Ascending aorta (tissue), 2 donors: ENCODE measurements at places on chromosomes 7 and 10. TPM values are rescaled to one million over a fixed set of nuclear protein-coding genes. Genes with fewer than 3 reads are reported as not detected.

Gene STAG3
- not detected for total RNA-seq

Gene CARD11
- total RNA-seq = 0.64 TPM

Gene RBM20
- total RNA-seq = 4.8 TPM

Gene SAP25
- total RNA-seq = 11.8 TPM

Gene FAM25A
- not detected for total RNA-seq

Gene PIP
- total RNA-seq = not detected

Gene PILRB
- total RNA-seq = 67.2 TPM

Gene CADPS2
- total RNA-seq = 31.8 TPM

Gene SLC16A9
- total RNA-seq = 2.9 TPM

Gene C10orf105
- not detected for total RNA-seq

Gene ADCY1
- total RNA-seq = 3.6 TPM

Gene FAM170B
- not detected for total RNA-seq

Gene SEMA3C
- 16.6 TPM for total RNA-seq

Gene LEP
- not detected for total RNA-seq

Gene UCN3
- not detected for total RNA-seq

Gene SKIDA1
- total RNA-seq = not detected

Gene PNLIPRP2
- total RNA-seq = not detected

- no peak for DNase-seq
These were observed 129.8 kb upstream of the FERD3L start for GRCh38 chr7:19275000-19275399.

DNA sequence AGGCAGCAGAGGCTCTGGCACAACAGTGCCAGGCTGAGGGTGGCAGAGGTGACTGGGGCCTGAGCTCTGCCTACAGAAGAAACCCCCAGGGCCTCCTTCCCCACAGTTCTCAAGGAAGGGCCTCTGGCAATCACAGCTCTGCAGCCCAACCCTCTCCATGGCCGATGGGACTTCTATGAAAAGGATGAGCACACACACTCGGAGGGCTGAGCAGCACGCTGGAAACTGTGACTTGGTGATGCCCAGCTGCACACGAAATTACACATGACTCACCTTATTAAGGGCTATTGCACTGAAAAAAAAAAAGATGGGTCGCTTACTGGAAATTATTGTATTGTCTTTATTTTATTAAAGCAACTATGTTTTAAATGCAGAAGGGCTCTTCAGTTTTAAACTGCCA lies 42.9 kb upstream of the LRRC18 start:
- DNase-seq = no peak

GRCh38 chr7:121273467-121274167 lies 55.2 kb upstream of the WNT16 start:
- DNase-seq = no peak

GRCh38 chr10:103696411-103697145 lies 158.8 kb downstream of the SH3PXD2A start:
- peak; percentile 93 for DNase-seq

GRCh38 chr10:78706726-78707540 lies 361.8 kb upstream of the ZMIZ1 start:
- DNase-seq = no peak

- no peak for DNase-seq
These were observed 37.0 kb upstream of the TMEM72 start for GRCh38 chr10:44874166-44874565.

- no peak for DNase-seq
These were observed 194.4 kb downstream of the MYOF start for GRCh38 chr10:93287775-93288174.

GRCh38 chr7:149883452-149883861 lies 9.7 kb downstream of the ATP6V0E2 start:
- no peak for DNase-seq

GRCh38 chr7:28112012-28112411 lies 68.6 kb downstream of the JAZF1 start:
- DNase-seq = no peak

GRCh38 chr10:70162892-70163201 lies 7.5 kb downstream of the SAR1A start:
- DNase-seq = no peak

DNA sequence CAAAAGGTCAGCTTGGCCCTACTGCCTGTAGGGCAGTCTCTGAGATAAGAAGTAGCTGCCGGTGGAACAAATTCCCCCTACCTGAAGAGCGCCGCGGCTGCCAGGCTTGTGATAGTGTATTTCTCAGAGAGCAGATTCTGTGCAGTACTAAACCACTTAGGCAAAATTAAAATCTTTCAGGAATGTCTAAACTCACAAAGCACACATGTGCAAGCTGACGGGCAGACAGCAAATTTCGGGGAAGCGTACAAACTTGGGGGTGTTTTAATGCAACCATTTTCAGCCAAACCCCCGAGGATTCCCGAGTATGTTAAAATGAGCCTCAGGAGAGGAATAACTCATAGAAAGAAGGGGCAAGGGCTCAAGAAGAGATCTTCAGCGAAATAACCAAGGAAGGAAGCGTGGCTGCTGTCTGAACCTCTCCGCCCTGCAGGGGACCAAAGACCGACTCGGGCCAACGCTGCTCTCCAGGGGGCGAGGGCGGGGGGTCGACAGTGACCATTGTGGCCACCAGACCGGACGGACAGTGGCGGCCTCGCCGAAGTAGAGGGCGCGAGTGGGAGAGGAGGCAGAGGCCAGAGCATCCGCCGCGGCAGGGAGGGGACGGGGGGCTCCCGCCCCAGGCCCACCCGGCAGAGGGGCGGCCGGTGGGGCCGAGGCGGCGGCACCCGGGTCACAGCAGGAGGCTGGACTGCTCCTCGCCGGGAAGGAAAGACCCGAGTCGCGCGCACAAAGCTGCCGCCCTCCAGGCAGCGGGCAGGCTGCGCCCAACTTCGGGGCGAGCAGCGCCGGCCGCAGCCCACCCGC lies 819 bp downstream of the HYCC1 start:
- DNase-seq = no peak

GRCh38 chr7:121344093-121344492 lies 15.3 kb downstream of the WNT16 start:
- DNase-seq = no peak

DNA sequence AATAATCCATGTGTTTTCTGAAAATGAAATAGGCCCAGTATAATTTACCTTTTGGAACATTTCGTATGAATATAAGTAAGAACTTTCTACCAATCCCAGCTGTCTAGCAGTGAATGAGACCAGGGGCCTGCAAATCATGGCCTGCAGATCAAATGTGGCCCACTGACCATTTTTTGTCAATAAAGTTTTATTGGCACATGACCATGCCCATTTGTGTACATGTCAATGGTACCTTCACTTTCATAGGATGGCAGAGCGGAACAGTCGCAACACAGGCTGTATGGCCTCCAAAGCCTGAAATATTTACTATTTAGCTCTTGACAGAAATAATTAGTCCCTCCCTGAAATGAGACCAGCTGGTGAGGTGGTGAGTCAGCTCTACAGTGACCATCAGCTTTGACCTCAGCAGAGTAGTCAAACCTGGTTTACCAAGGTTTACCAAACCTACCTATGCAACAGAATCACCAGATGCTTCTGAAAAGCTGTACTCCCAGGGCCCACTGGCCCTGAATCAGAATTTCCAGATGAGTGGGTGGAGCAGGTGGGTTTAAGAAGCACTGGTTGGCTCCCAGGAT lies 13.8 kb upstream of the C10orf90 start:
- DNase-seq = no peak

DNA sequence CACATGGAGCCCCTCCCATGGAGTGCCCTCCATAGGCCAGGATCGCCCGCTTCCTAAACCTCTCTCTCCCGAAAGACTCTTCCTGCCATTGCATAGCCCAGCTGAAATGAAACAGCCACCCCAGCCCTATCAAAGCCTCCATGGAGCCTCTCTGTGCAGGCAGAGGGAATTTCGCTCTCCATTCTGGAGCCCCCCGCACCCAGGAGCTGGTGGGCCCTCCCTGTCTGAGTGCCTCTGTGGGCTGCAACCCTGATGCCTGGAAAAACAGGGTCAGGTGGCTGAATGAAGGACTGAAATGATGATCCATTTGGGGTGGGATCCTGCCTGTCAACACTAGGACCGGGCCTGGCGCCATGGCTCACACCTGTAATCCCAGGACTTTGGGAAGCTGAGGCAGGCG lies 106.4 kb downstream of the FAM53B start:
- DNase-seq = no peak

- DNase-seq = no peak
These were observed 253.6 kb upstream of the NPVF start for GRCh38 chr7:25481891-25482290.

DNA sequence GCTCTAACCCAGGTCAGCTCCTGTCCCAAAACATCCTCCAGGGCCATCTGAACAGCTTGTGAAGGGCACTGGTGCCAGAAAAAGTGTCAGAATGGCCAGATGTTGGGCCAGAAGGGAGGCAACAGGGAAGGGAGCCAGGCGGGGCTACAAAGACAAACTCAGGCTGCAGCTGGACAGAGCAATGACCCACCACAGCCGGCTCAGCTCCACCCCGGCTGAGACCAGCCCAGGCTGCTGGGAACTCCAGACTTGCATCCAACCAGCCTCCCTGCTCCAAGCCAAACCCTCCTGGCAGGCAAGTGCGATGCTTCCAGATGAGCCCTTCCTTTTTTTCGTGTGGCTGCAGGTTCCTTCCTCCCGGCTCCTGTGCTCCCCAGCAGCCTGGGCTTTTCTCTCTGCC lies 466.9 kb downstream of the PTPRN2 start:
- no peak for DNase-seq

- no peak for DNase-seq
These were observed 47.1 kb upstream of the HYAL4 start for GRCh38 chr7:123797673-123798531.

GRCh38 chr10:102675666-102676533 lies 31.6 kb downstream of the TRIM8 start:
- DNase-seq = peak; percentile 7

DNA sequence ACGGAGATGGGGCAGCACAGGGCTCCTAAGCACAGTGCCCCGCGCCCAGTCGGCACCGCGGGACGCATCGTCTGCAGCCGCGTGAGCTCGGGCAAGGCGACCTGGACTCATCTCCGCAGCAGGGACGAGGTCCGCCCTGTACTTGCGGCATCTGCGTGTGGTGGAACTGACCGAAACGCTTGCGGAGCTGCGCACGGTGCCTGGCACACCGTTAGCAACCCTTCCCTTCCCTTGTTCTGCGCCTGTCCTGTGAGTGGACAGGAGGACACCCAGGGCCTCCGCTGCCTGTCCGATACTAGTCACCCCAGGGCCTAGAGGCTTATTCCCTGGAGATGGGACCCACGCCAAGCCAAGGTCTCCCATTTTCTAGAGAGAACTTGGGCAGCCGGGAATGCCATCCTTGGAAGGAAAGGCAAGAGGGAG lies 98.5 kb downstream of the WDR11 start:
- DNase-seq = no peak

GRCh38 chr7:105878746-105879605 lies 2.6 kb upstream of the ATXN7L1 start:
- no peak for DNase-seq

GRCh38 chr7:149093228-149093627 lies 2.7 kb upstream of the ZNF786 start:
- DNase-seq = no peak

DNA sequence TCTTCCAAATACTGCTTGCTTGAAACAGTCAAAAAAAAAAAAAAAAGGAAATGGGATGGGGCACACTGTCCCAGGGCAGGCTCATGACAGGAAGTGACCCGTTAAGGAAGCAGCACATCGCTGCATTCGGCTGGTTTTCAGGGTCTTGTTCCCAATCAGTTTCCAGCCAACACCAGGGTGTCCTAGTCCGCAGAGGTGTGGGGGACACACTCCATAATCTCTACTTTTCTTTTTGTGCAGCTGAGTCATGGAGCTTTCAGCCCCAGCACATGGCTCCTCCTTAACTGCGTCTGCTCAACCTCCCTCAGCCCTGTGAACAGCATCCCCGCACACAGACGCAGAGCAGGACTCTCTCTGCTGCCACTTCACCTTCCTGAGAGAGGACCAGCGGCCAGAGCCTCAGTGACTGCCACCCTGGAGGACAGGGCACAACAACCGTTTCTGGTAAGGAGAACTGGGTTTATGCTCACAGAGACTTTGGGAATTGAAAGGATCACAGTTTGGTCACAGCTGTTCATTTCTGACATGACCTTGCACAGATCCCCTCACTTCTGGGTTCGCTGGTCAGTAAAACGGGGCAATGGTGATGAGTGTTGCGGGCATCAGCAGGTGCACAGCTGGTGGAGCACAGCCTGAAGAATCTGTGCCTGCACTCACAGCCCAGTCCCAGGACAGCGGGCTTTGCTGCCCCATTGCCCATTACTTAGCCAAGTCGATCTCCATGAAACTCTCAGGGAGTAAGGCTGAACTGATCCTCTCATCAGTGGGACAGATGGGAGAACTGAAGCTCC lies at the start of gene GIMAP5:
Gene GIMAP5, plus strand, starts transcription at position 154 of the 791 bp plus-strand sequence. CDS start 3,467 bp downstream, outside the sequence.
- DNase-seq = no peak
